T-helper 1 cell (primary cell): ENCODE measurements at places on chromosomes 1 and 21.

- DNase-seq, result no peak
These were observed 25.0 kb upstream of the RD3 start for GRCh38 chr1:211517006-211517405.

- no peak for DNase-seq
These were observed 859 bp upstream of the LRRC8B start for GRCh38 chr1:89523572-89524368.

DNA sequence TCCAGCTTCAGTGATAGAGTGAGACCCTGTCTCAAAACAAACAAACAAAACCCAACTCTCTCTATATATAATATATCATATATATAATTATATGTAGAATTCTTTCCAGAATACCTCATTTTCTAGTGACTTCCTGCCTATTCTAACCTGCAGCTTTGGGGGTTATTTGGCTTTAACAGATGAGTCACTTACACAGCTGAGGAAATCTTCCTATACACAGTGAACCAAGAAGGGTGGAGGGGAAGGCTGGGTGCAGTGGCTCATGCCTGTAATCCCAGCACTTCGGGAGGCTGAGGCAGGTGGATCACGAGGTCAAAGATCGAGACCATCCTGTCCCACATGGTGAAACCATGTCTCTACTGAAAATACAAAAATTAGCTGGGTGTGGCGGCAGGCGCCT lies 9.2 kb downstream of the RAB29 start:
- no peak for DNase-seq

- DNase-seq, result no peak
These were observed 149.1 kb downstream of the FCRL5 start for GRCh38 chr1:157403203-157403602.

DNA sequence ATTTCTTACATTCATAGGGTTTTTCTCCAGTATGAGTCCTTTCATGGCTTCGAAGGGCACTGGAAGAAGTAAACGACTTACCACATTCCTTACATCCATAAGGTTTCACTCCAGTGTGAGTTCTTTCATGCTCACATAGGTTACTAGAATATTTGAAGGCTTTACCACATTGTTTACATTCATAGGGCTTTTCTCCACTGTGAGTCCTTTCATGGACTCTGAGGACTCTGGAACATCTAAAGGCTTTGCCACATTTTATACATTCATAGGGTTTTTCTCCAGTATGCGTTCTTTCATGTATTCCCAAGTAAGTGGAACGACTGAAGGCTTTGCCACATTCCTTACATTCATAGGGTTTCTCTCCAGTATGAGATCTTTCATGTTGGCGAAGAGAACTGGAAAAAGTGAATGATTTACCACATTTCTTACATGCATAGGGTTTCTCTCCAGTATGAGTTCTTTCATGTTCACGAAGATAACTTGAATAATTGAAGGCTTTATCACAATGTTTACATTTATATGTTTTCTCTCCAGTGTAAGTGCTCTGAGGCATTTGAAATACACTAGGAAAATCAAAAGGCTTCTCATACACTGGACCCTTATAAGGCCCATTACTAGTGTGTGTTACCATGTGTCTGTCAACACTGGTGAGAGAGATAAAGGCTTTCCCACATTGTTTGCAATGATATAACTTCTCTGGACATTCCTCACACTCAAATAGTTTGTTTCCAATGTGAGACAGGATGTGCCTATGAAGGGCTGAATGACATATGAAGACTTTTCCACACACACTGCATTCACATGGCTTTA lies 29.9 kb upstream of the ZNF695 start:
- DNase-seq, result no peak

- DNase-seq, result no peak
These were observed 71.5 kb downstream of the CYYR1 start for GRCh38 chr21:26501495-26502021.

GRCh38 chr1:178408871-178409270 lies 87.9 kb downstream of the CLEC20A start:
- DNase-seq, result no peak

DNA sequence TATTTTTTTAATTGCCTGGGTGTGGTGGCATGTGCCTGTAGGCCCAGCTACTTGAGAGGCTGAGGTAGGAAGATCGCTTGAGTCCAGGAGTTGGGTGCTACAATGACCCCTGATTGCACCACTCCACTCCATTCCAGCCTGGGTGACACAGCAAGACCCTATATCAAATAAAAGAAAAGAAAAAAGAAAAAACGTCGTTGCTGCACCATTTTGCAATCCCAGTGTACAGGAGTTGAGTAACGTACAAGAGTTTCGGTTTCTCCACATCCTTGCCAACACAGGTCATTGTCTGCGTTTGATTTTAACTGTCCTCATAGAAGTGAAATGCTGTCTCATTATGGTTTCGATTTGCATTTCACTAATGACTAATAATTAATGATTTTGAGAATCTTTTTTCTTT lies 7.9 kb downstream of the ZNF684 start:
- DNase-seq, result no peak

- DNase-seq, result no peak
These were observed 8.1 kb downstream of the PSRC1 start for GRCh38 chr1:109274533-109275476.

GRCh38 chr1:167294528-167294927 lies 73.8 kb downstream of the POU2F1 start:
- DNase-seq, result no peak

DNA sequence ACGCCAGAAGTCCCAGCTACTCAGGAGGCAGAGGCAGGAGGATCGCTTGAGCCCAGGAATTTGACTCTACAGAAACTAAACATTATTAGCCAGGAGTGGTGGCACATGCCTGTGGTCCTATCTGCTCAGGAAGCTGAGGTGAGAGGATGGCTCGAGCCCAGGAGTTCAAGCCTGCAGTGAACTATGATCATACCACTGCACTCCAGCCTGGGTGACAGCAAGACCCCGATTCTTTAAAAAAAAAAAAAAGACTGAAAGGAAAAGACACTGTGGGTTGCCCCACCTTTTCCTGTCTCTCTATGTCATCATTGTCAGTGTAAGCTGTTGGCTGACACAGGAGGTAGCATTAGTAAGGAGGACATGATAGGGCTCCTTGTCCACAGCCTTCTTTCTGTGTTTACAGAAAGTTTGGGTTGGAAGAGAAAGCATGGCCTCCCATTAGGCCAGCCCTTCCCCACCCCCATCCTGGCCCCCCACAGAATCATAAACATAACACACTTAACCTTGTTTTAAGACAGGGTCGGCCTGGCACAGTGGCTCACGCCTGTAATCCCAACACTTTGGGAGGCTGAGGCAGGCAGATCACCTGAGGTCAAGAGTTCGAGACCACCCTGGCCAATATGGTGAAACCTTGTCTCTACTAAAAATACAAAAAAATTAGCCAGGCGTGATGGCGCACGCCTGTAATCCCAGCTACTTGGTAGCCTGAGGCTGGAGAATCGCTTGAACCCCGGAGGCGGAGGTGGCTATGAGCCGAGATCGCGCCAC lies 20.6 kb upstream of the RCAN3 start:
- DNase-seq, result peak; percentile 16

- no peak for DNase-seq
These were observed 16.4 kb upstream of the IL22RA1 start for GRCh38 chr1:24159366-24159765.

- DNase-seq, result no peak
These were observed 824.6 kb upstream of the NEGR1 start for GRCh38 chr1:73106931-73107330.

GRCh38 chr21:29430576-29430975 lies 131.9 kb downstream of the BACH1 start:
- no peak for DNase-seq

GRCh38 chr1:17636612-17637011 lies 97.1 kb downstream of the ARHGEF10L start:
- no peak for DNase-seq

DNA sequence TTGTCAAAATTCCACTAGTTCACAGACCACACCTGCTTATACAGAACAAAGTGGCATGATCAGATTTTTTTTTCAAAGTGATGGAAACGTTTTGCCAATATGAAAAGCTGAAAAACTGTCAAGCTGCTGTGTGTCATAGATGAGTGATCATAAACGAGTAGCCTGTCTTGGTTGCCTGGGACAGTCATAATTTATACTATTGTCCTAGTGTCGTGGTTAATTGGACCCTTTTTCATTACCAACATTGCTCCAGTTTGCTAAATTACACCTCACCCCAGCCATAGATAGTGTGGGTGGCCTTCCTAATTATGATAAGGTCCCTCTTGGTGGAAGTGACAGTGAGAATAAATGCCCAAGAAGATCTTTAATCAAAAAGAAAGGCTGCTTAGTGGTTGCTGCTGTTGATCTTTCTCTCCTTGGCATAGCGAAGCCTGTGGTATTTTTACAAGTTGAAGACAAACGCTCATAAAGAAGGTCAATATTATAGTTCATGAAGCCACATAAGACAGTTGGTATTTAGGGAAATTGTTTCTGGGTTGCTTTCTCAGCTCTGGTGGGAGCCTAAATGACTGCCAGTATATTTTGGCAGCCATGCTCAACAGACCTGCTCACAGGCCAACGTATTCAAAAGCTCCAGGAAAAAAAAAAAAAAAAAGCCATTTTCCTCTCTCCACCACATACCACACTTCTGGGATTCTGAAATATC lies 478.1 kb downstream of the PLA2G4A start:
- no peak for DNase-seq

- no peak for DNase-seq
These were observed 3.0 kb downstream of the FCAMR start for GRCh38 chr1:206967096-206967849.

DNA sequence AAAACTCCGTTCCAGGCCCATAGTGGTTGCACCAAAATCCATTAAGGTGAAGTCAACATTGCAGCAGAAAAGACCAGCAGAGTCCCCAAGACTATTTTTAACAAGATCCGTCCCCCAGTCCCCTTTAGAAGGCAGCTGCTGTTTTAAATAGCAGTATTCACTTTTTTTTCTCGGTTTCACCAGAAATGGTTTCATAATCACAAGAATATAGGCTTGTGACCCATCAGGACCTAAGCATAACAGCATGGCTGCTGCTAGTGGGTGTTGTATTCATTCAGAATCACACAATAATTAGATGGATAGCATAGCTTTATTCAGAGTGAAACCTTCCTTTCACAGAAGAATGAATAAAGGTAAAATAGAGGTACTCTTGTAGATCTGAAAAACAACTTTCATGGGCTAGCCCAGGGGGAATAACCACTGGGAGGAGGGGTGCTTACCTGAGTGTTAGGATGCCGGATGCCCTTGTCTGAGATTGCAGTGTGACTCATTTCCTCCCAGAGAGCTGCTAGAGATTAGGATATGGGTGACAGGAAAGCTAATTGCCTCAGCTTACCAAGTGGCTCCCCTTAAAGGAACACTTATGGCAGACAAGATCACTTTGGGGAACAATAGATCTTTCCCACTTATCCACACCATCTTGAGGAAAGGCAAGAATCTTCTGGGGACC lies 35.0 kb downstream of the ACKR1 start:
- DNase-seq, result no peak

GRCh38 chr1:3586986-3587759 lies 24.1 kb downstream of the MEGF6 start:
- no peak for DNase-seq

- DNase-seq, result no peak
These were observed 321.8 kb downstream of the ZP4 start for GRCh38 chr1:237568955-237569354.

DNA sequence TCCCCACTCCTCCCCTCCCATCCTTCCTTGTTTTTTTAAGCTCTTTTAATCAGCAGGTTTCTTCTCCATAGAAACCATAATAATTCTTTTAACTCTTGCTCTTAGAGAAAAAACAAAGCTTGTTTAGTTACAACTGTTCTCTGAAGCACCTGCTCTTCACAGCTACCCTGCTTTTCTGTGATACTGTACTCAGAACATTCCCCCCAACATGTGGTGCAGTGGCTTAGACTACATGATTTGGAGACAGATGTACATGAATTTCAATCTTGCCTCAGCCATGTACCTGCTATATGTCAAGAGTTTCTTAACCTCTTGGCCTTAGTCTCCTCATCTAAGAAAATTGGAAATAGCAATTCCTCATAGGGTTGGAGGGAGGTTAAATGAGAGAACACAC lies 33.5 kb downstream of the LAMC2 start:
- no peak for DNase-seq

- DNase-seq, result no peak
These were observed 45.9 kb downstream of the DUSP10 start for GRCh38 chr1:221696027-221696426.

- DNase-seq, result no peak
These were observed 57.7 kb downstream of the SCMH1 start for GRCh38 chr1:41184446-41184845.

DNA sequence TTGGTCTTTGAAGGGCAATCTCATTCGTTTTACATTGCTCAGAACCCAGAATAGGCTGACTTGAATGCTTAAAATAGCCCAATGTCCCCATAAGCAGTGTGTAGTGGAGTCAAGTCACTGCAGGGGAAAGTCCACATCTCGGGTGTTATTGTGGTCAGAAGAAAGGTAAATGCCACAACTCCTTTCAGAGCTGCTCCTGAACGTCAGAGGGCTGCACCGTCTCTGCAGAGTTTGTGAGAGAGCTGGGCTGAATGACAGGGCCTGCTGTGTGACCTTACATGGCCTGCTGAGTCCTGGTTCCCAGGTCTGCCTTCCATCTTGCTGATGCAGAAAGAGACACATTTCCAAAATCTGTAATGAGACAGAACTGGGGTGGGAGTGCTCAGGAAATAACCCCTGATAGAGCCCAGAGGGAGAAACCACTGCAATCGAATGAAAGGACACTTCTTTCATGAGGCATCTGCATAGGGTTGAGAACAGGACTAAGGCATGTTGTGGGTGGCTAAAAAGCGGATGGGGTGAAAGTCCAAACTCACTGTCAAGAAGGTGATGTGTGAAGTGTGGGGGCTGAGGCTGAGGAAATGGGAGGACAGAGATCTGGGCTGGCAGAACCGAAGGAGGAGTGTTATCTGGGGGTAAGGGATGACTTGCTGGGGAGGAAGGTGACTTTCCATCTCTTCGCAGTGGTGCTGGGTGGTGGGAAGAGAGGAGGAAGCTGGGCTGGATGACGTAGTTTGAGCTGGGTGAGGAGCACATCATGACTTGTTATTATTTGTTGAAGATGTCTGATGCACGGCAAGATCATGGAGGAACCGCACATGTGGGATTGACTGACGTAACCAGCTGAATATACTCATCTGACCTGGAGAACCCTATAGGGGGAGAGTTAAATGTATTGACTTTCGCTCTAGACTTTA lies 33.7 kb downstream of the XCL2 start:
- DNase-seq, result no peak
